ENCODE measurements at places on chromosomes 2 and 18. TPM values are rescaled to one million over a fixed set of nuclear protein-coding genes. Genes with fewer than 3 reads are reported as not detected.
A peak's percentile ranks its signal among the peaks of the same experiment; 100 is the strongest.

Gene SMYD1
- not detected for total RNA-seq

- no peak for DNase-seq
These were observed 11.0 kb upstream of the PLEKHM3 start for GRCh38 chr2:208036357-208036756.

DNA sequence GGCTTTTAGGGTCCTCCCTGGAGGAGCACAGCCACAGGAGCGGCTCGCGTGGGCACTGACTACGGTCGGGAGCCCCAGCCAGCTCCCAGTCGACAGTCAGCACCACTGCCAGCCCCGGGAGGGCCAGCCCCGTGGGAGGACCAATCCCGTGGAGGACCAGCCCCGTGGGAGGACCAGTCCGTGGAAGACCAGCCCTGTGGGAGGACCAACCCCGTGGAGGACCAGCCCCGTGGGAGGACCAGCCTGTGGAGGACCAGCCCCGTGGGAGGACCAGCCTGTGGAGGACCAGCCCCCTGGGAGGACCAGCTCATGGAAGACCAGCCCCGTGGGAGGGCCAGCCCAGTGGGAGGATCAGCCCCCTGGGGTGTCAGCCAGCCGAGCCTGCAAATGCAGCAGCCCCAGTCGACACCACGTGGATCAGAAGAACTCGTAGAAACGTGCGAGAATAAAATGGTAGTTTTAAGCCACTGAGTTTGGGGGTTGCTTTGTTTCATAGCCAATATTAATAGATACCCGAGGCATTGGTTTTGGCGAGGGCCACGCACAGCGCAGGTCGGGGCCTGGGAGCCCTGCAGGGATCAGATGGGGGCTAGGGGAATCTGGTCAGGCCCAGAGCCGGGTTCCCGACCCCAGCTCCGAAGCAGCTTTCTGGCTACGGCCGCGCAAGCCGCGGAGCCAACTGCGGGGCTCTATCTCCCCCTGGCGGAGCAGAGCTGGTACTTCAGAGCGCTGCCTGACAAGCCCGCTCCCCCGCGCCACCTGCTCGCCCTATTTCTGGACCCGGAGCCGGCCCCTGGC lies 73.0 kb downstream of the TEX51 start:
- DNase-seq = peak; percentile 72

Gene HOXD12
- total RNA-seq = not detected

- DNase-seq = no peak
These were observed 23.7 kb downstream of the RNF125 start for GRCh38 chr18:32042337-32042736.

DNA sequence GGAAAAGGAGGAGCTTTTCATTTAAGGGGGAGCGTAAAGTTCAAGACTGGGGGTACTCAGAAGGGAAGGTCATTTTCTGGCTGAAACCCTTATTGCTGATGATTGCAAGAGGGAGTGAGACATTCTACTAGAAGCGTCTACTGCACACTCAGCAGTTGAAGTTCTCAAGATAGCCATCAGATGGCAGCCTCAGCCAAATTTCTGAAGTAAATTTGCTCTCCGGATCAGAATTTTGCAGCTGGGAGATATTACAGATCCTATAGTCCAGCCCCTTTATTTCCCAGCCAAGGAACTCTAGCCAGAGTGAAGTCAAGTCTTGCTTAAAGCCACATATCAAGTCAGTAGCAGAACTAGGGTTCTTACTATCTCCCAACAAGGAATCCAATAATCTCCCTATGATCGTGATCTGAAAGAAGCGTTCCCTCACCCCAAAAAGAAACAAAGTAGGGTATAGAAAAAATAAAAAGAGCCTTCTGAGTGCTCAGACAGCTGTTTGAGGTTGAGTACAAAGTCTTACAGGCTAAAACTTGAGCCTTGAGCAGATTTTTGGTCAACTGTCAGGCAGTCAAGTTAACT lies 24.0 kb downstream of the RAX start:
- no peak for DNase-seq

Gene IL36B
- not detected for total RNA-seq

DNA sequence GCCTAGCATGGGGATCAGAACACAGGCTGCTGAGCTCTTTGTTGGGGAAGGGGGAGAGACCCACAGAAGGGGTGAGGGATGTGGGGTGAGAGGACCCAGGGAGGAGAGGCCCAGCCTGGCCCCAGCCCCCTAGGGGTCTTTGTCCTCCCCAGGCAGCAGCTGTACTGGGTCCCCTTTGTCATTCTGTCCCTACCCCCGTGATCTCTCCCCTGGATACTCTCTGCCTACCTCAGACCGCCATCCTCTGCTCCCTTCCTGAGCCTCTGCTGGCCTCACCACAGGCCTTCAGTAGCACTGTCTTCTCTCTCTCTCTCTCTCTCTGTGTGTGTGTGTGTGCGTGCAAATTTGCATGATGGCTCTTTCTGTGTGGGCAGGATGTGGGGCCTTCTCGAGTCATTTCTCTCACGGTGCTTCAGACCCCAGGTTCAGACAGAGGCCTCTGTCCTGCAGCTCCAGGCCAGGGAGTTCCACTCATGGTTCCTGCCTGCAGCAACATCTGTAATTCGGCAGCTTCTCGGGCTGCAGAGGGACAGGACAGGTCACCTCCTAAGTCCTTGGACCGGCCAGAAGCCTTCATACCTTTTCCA lies 1.4 kb downstream of the PSD4 start:
- DNase-seq = no peak

- no peak for DNase-seq
These were observed 105.1 kb upstream of the ARL5A start for GRCh38 chr2:151933266-151933804.

GRCh38 chr2:233976087-233976486 lies 58.9 kb downstream of the TRPM8 start:
- DNase-seq = no peak

Gene CFAP65
- 0.67 TPM for total RNA-seq

Gene CCBE1
- 1.1 TPM for total RNA-seq

DNA sequence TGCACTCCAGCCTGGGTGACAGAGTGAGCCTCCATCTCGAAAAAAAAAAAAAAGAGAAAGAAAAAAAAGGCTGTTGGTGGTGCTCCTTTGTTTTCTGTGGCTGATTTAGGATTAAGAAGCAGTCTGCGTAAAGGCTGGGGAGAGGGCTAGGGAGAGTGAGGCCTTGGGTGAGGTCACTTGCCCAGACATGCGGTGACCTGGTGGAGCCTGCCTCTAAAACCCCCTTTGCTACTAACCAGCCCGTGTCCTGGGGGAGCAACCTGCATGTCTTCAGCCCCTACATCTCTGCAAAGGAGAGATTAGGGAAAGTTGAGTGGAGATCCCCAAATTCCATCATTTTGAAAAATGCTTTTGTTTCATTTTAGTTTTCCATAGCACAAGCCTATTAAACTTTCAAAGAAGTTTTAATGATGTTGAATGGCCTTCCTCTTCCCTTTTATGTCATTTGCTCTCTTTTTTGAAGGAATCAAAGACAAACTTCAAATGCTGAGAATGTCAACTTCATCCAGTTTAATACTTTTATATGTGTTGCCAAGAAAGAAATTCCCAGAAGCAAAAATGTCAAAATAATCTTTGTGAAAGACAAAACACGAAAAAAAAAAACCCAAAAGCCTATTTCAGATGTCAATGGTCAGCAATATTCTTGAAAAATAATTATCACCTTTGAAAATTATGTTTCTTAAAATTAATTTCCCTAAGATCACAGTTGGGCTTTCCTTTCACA lies 38.9 kb upstream of the RALBP1 start:
- DNase-seq = no peak

- no peak for DNase-seq
These were observed 262.3 kb downstream of the TRIB2 start for GRCh38 chr2:12979066-12979465.
